Stomach (tissue), 19 donors: ENCODE measurements at places on chromosomes 2 and 18. TPM values are rescaled to one million over a fixed set of nuclear protein-coding genes. Genes with fewer than 3 reads are reported as not detected.

DNA sequence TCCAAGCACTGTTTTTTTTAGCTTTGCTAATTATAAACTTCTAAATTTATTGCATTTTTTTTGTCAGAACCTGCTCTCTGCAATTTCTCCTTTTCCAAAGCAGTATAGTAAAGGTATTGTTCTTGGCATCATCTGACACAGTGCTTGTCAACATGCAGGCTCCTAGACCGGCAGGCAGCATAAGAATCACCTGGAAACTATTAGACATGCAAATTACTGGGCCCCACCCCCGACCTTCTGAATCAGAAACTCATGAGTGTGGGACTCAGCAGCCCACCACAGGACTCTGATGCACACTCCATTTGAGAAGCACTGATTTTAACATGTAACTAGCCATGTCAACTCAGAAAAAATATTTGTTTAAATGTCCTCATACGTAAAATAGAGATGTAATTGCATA is 551.1 kb upstream of the CELF4 start:
- no peak for DNase-seq

GRCh38 chr18:33536904-33537303 is 41.1 kb upstream of the ASXL3 start:
- DNase-seq = no peak

DNA sequence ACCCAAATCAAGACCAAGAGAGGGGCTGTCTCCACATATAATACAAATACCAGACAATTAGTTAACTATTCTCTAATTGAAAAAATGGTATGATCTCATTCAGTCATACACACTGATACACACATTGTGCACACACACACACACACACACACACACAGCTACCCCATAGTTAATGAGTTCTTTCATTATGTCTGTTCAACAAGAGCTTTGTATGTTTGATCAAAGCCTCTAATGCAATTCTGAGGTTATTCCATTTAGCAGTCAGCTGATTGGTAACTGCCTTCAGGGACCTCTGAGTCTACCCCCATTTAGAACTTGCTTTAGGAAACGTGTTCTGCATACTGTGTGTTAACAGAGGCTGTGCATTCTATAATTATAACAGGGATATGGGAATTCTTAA is 741.4 kb upstream of the LRRTM4 start:
- no peak for DNase-seq

Gene CAPN14
- 1.3 TPM for total RNA-seq

DNA sequence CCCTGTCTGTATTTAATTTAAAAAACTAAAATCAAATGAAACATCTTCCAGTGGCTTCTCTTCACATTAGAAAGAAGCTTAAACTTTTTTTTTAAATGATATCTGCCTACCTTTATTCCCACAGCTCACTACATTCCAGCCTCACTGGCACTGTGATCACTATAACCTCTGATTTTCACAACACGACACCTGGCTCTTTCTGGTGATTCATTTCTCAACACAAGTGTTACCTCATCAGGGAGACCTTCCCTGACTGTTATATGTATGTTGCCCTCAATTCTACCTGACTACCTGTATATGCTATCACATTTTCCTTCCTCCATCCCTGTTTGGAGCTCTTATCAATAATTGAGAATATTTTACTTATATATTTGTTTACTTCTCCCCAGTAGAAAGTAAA is 76.6 kb downstream of the BAZ2B start:
- DNase-seq = no peak

DNA sequence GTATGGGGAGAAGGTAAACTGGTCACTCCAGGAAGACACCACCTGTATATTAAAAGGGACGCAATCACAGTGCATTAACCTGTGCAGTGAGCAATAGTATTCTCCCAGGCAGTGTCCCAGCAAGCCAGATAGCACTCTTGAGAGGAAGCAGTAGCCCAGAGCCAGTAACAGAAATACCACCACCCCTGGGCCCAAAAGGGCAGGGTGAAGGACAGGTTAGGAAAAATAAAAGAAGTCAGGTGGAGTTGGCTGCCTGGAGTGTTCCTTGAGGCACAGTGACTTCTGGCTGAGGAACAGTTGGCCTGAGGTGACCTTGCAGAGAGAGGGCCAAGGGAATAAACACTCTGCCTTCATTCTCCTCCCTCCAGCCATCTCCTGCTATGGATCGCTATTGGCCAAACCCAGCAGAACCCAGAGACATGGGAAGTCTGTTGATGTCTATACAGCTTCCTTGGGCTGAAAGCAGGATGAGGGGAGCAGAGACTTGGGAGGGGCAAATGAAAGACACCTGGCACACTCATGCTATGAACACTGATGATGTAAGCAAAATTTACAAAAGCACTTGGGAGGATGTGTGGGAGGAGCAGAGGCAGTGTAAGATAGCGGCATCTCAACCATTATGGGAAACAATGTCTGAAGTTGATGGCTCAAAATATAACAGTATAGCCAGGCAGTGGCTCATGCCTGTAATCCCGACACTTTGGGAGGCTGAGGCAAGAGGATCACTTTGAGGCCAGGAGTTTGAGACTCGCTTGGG is 7.5 kb downstream of the C18orf32 start:
- no peak for DNase-seq

GRCh38 chr2:64352292-64352691 is 101.7 kb upstream of the LGALSL start:
- DNase-seq = no peak

DNA sequence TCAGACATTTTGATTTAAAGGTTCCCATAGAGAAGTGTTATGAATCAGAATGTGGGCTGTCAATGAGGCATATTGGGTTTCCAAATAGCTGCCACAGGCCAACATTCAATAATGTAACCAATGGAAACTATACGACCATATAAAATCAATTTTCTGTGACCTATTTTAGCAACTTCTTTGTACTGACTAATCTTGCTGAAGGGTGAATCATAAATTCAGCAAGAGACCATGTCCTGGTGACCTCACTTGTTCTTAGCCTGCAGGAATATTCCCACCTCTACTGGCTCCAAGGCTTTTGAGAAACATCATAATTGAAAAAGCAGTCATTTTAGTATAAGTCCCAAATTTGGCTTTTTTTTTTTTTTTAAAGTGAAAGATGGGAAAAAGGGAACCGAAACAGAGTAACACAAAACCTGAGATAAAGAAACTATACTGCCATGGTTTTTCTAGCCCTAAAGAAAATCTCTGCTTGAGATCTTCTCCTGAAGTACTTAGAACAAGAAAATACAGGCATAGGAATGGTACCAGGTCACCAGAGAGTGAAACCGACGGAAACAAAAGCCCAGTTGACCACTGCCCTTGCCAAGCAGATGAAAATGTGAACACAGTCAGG is 32.1 kb downstream of the PLEKHM3 start:
- DNase-seq = no peak

DNA sequence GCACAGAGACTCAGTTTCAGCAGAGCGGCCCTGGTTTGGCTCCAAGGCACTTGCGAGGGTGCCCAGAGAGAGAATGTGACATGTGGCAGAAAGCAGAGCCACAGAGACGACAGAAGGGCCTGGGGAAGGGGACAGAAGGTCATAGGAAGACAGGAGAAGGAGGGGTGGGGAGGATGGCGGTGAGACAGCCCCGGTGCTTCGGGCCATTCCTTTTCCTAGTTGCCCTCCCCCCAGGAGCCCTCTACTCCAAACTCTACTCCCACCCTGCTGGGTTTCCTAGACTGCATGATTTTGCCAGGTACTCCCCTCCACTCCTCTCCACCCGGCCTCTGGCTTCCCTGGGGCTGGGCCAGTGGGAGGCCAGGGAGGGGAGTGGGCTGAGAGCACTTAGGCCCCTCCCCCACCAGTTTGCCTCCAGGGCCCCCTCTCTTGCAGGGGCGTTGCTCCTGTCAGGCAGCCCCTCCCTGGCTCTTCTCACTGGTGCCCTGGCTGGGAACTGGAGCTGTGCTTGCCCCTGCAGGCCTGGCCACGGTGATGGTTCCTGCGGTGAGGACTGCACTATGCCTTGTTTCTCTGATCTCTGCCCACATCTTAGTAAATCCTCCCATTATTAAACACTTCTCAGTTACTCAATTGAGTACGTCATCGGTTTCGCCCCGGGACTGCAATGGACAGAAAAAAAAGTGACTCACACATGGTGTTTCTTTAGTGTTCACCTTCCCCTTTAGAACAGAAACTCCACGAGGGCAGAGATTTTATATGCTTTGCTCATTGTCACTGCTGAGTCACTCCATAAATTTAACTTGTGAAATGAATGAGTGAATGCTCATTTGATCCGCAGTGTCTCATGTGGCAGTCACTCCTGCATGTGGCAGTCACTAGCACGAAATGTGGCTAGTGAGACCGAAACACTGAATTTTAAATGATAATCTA is 58.7 kb upstream of the SP3 start:
- peak; percentile 69 for DNase-seq

Gene FOXD4L1
- total RNA-seq = 0.58 TPM

GRCh38 chr18:64116571-64117175 is 32.2 kb downstream of the LINC00305 start:
- DNase-seq = no peak

Gene LYPD6B
- total RNA-seq = 55.3 TPM

DNA sequence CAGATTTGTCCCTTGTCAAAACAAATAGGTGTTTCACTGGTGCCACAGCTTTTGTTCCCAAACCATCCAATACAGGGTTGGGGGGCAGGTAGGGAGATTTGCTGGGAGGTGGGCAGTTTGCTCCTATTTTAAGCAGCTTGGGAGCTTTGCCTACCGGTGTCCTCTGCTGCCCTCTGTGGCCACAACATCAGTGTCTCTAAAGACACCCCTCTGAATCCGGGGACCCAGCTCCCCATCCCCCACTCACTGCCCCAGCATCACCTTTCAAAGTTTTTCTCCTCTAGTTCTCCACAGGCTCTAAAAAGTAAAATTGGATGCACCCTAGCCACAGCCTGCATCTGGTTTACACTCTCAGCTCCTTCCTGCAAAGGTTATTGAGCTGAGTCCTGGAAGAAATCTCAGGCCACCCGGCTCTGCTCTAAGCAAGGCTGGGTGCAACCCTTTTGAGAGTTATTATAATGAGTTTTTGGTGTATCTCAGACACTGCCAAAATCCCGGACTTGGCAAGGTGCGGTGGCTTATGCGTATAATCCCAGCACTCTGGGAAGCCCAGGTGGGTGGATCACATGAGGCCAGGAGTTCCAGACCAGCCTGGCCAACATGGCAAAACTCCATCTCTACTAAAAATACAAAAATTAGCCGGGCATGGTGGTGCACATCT is 2.9 kb upstream of the EPAS1 start:
- peak; percentile 62 for DNase-seq

- no peak for DNase-seq
These were observed 158.9 kb downstream of the NEB start for GRCh38 chr2:151575338-151575737.

GRCh38 chr2:205403244-205403825 is 279.0 kb upstream of the NRP2 start:
- no peak for DNase-seq

Gene ALKAL2
- total RNA-seq = 29.8 TPM

DNA sequence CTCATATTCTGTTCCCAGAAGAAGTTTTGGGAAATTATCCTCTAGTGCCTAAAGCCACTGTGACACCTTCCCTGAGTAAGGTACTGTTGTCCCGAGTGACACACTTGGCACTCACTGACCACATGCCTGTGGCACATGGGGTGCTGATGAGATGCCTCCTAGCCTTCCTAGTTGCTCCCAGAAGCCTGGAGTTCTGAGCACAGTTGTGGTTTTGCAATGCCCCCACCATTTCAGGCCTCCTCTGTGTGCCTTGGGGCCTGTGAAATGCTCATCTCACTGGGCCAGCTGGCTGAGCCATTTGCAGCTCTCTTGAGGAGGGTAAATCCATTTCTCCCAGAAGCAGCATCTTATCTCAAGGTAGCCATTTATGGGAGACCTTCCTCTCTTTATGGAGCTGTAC is 91.8 kb downstream of the DGKD start:
- DNase-seq = no peak

- DNase-seq = no peak
These were observed 272.8 kb downstream of the FIGN start for GRCh38 chr2:163462993-163463392.

DNA sequence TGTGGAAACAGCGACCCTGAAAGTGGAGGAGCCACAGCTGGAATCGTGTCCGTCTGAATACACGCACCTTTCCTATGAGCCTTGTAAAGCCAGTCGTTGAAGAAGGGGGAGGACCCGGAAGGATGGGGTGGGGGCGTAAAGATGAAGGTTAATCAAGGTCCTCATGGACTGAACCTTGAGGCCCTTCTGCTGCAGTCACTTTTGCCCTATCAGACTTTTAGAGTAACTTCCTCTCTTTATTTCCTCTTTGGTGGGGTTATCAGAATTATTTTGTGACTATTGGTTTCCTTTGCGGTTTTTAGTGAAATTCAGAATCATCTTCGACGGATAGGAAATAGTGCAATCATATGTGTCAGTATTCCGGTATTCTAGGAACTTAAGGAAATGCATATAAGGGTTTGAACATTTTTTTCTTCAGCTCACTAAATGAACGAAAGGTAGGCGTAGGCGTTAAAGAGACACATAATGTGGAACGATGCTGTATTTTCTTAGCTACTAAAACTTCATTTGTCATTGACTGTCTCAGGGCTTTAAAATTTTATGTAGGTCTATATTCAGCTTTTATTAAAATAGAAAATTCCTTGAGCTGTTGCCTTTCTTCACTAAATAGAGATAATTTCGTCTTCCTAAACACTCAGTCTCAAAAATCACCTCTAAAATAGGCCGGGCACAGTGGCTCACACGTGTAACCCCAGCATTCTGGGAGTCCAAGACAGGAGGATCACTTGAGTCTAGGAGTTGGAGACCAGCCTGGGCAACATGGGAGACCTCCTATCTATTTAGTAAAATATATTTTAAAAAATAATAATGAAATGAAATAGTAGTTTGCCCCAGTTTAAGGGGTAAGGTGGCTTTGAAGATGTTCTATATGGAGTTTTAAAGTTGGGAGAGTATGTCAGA is 1.4 kb upstream of the YES1 start:
- no peak for DNase-seq

- no peak for DNase-seq
These were observed 443.2 kb upstream of the ID2 start for GRCh38 chr2:8238521-8239230.

GRCh38 chr18:58515175-58515775 is 113.6 kb downstream of the ALPK2 start:
- no peak for DNase-seq

GRCh38 chr2:30522421-30522820 is 75.4 kb downstream of the LCLAT1 start:
- no peak for DNase-seq

Gene MRPS9
- not detected for total RNA-seq

Gene PSTPIP2
- 2.9 TPM for total RNA-seq

Gene HOXD12
- not detected for total RNA-seq

GRCh38 chr2:40591774-40592173 is 139.9 kb upstream of the SLC8A1 start:
- DNase-seq = no peak
